BE2C (cell line): ENCODE measurements at places on chromosomes 6 and 20.

DNA sequence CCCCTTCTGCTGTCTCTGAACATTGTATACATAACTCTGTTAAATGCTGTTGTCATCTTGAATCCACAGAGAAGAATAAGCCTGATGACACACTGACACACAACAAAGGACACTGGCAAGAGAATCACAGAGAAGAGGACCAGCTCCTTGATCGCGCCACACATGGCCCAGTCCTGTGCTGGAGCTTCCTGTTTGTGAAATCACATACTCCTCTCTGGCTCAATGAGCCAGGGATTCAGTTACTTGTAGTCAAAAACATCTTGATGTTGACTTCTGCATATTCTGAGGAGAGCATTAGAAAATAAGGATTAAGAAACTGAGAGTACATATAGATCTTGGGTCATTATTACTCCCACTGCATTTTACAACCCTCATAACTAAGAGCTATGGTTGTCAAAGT, 100.1 kb downstream of the EPB41L2 start:
- no peak for DNase-seq

GRCh38 chr6:3151691-3152090, 5.7 kb downstream of the TUBB2A start:
- DNase-seq, result no peak

DNA sequence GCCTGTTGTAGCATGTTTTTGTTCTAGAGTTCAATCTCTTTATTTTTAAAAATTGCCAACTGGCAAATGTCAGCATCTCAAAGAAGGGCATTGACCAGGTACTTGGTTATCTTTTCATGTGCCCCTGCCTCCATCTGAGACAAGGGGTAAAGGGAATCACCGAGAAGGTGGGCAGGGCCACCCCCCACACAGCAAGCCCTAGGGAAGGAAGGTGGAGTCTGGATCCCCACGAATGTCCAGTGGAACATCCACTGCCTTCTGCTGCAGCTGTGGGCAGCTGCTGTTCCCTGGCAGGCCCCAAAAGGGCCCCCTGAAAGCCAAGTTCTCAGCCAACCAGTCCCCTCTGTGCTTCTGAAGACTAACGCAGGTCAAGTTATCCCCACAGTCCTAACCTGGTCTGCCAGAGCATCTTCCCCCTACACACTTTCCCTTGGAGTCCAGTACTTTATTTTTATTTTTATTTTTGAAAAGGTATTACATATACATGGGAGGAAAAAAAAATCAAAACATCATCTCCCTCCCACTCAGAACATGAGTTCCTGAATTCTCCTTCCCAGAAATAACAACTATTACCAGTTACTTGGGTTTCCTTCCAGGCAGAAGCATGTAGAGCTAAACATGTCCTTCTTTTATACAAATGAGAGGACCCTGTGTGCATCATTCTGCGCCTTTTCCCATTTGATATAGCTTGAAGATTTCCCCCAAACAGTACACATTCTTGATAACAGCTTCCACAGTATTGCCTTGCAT, 253.7 kb downstream of the MAFB start:
- DNase-seq, result no peak

- no peak for DNase-seq
These were observed 351.9 kb upstream of the PRND start for GRCh38 chr20:4369798-4370124.

DNA sequence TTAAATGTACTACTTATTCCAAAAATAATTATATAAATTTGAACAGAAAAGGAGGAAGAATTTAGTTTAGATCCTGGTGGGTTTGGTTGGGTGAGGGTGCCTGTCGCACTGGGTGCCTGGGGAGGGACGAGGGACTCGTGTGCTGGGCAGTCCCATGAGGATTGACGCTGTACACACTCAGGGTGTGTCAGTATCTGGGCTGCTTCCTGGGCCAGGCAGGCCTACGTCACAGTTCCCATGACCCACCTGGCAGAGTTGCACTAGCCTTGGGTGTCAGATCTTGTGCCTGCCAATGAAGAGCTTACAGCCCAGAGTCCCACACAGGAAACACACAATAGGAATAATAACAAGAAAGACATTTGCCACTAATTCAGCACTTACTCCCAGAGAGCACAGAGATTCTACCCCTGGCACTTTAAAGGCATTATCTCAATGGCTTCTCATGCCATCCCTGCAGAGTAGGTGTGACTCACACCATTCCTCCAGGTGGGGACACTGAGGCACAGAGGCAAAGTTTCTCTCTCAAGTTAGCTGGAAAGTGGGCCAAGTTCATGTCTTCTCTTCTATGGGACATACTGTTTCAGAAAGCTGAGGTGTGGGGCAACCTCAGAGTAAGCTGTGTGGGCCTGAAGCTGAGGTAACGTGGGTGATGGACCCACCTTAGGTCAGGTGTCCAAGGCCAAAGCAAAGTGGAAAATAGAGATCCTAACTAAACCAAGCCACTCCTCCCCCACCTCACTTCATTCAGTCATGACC, 1.3 kb upstream of the SDCBP2 start:
- DNase-seq, result no peak

- DNase-seq, result no peak
These were observed 33.3 kb upstream of the ARMH2 start for GRCh38 chr6:24831771-24832716.

GRCh38 chr20:57615445-57615811, 4.8 kb downstream of the ZBP1 start:
- DNase-seq, result no peak

GRCh38 chr6:127937102-127937501, 36.2 kb upstream of the THEMIS start:
- DNase-seq, result no peak

- DNase-seq, result peak; percentile 31
These were observed 118.7 kb downstream of the TBX18 start for GRCh38 chr6:84645563-84646266.

DNA sequence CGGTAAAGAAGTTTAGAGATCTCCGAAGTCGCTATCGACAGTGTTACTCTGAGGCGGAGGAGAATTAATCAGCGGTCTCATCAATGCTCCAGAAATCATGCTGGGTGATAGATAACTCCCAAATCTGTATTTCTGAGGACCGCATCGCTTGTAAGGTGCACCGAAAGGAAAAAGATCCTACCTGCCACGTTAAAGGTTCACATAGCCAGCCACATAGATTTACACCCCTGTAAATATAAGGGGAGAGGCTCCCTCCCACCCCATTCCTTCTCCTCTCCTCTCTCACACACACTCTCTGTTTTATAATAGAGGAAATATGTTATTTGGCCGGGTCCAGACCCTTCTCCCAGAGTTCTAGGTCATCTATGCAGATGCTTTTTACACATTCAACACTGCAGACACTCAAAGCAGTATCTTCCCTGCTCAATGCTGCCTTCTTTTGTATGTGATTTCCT, 620 bp upstream of the DEK start:
- no peak for DNase-seq

- no peak for DNase-seq
These were observed 58.8 kb upstream of the MAP7 start for GRCh38 chr6:136608991-136609390.

DNA sequence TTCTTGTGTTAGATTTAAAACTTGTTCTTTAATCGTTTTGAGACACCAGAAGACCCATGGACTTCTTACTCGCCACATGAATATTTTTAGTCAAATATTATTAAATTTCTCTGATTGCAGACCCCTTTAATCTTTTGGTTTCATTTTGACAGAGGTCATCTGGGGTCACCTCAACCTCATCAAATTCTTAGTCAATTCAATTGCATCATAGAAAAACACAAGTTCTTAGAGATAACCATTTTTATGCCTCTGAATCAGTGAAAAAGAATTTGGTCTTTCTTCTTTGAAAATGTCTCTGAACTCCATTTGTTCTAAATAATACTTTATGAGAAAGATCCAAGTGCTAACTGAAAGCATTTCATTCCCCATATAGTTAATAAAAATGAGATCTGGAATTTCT, 55.2 kb upstream of the CBLN4 start:
- no peak for DNase-seq

DNA sequence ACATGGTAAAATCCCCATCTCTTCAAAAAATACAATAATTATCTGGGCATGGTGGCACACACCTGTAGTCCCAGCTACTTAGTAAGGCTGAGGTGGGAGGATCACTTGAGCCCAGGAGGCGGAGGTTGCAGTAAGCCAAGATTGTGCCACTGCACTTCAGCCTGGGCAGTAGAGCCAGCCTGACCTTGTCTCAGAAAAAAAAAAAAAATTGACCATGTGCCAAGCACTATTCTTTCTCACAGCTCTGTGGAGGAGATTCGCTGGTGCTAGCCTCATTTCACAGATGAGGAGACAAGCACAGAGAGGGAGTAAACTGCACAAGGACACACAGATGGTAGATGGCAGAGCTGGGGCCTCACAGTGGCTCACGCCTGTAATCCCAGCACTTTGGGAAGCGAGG, 131.8 kb upstream of the JARID2 start:
- DNase-seq, result no peak

DNA sequence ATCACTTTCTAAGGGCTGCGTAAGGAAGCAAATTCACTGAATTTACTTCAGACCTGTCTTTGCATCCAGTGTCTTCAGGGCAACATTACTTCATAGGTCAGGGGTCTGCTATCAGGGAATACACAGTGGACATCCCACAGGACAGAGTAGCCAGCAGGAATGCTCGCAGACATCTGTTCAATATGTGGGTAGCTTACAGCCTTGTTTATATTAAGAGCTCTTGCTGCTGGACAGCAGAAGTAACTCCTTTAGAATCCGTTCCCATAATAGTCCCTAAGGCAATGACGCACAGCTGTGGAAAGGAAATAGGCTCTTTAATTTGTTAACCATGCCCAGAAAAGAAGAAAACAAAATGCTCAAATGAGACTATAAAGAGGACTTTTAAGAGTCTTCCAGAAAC, 198.7 kb downstream of the MOXD1 start:
- DNase-seq, result no peak
